ENCODE measurements at places on chromosomes 7 and 10. TPM values are rescaled to one million over a fixed set of nuclear protein-coding genes. Genes with fewer than 3 reads are reported as not detected.

The TWIST1 gene
- polyA plus RNA-seq, result 44.6 TPM

The FBXL13 gene
- 1.00 TPM for polyA plus RNA-seq

The STEAP1B gene
- polyA plus RNA-seq, result not detected

The TMEM248 gene
- polyA plus RNA-seq, result 24.2 TPM

The GPR37 gene
- polyA plus RNA-seq, result 0.31 TPM

- DNase-seq, result no peak
These were observed 29.1 kb upstream of the EPC1 start for GRCh38 chr10:32376097-32376496.

DNA sequence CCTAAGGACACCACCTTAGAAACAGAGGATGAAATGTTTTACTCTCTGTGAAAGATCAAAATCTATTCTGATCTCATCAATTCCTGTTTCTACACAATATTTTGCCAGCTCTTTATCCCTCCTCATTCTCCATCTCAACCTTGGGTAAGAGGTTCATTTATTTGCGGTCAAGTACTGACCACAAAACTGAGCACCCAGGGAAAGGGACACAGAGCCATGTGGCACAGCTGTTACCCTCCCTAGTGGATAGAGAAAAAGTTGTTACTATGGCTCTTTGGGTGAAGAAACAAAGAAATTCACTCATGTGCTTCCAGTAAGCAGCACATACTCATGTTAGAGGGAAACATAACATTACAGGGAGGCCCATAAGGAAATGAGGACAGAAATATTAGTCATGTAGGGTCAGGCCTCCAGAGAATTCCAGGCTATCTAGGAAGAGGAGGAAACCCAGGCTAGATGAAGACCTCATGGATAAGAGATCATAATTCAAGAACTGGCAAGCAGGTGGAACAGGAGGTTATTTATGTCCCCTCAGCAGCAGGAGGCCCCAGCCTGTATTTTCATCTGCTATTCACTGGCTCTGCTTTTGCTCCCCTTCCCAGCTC lies 114.5 kb downstream of the ATE1 start:
- DNase-seq, result no peak

GRCh38 chr7:131020759-131021261 lies 286.8 kb upstream of the KLF14 start:
- no peak for DNase-seq

- no peak for DNase-seq
These were observed 32.1 kb upstream of the ADO start for GRCh38 chr10:62772186-62772974.

DNA sequence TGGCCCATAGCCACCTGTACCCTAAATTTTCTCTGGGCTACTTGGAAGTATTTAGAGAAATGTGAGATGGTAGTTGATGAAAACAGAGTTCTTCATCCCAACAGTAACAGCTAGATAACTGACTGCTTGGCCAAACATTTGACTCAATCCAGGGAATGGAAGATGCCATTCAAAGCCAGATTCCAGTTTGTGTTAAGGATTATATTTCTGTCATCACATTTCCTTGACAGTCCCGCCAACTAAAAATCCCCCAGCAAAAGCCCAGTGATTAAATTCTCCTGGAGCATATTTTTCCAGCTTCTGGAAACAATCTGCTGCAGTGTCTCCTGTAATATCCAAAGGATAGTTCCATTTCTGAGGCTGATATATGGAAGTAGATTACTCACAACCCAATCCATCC lies 45.4 kb upstream of the PTN start:
- DNase-seq, result no peak

- no peak for DNase-seq
These were observed 245.6 kb downstream of the SEMA3D start for GRCh38 chr7:84941291-84941690.

Data from aorta (tissue), 5 donors.